ENCODE measurements at places on chromosomes 2 and 18. TPM values are rescaled to one million over a fixed set of nuclear protein-coding genes. Genes with fewer than 3 reads are reported as not detected.

DNA sequence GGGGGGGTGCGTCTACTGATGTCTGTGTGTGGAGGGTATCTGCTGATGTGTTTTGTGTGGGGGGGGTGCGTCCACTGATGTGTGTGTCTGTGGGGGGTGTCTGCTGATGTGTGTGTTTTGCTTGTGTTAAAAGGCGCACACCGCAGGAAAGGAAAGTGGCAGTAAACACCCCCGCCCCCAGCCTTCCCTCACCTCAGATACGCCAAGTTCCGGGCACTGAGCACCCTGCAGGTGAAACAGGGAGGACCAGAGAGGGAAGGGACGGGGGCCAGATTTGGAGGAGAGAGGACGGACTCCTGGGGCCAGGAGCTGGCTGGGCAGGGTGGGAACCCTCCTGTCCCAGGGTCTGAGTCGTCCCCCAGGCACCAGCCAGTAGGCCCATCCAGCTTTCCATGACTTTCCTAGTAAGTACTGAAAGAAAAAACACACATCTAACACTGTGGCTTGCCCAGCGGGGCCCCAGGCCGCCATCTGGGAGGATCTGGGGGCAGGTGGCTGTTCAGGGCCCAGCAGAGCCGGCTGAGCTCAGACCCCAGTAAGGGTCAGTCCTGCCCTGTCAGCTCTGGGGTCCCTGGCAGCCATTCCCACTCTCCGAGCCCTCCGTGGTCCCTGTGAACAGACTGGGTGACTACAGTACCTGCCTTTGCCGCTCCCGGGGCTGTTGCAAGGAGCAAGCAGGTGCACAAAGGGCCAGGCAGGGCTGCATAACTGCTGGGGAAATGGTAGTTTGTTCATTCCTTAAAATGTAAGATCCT lies 126.9 kb downstream of the NFATC1 start:
- peaks cover 5% of the 10 kb centered on the region for H3K27me3 ChIP-seq
- H3K36me3 ChIP-seq, result no peaks in the 10 kb centered on the region
- peaks cover 19% of the 10 kb centered on the region for H3K4me1 ChIP-seq
- DNase-seq, result no peak
- peak overlapping the region; percentile 30 for H3K27ac ChIP-seq
- no peak overlapping the region for H3K4me3 ChIP-seq

- no peak for DNase-seq
- H3K4me1 ChIP-seq, result peaks cover 13% of the 10 kb centered on the region
- no peak overlapping the region for H3K4me3 ChIP-seq
- H3K36me3 ChIP-seq, result peaks cover 4% of the 10 kb centered on the region
- H3K27me3 ChIP-seq, result peaks cover 15% of the 10 kb centered on the region
These were observed 149.0 kb upstream of the SH3BP4 start for GRCh38 chr2:234802845-234803171.

- peaks cover 28% of the 10 kb centered on the region for H3K4me1 ChIP-seq
- peak overlapping the region; percentile 93 for H3K4me3 ChIP-seq
- H3K27ac ChIP-seq, result peak overlapping the region; percentile 99
These were observed 729 bp upstream of the SELENOI start for GRCh38 chr2:26345283-26345544.

DNA sequence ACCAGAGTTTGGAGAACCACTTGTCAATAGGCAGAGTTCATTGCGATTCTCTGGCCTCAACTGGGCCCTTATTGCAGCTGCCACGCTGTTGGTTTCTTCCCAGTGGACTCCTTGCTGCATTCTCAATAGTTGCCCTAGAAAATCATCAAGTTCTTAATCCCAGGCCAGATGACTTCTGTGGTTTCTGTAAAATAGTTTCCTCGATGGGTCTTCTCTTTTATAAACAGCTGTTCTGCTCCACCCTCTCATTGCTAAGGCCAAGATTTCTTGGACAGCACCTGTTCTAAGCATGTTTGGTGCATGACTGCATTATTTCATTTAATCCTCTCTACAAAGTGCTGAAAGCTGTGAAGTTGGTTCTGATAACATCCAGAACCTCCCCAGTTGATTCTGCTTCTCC lies 131.0 kb downstream of the BCL2L11 start:
- no peak for DNase-seq
- peaks cover 13% of the 10 kb centered on the region for H3K4me1 ChIP-seq

GRCh38 chr2:99772591-99773331 lies 282.9 kb upstream of the REV1 start:
- peaks cover 9% of the 10 kb centered on the region for H3K36me3 ChIP-seq
- peak overlapping the region; percentile 48 for H3K27ac ChIP-seq
- H3K27me3 ChIP-seq, result no peaks in the 10 kb centered on the region
- DNase-seq, result no peak
- no peak overlapping the region for H3K4me3 ChIP-seq

GRCh38 chr2:45583977-45584376 lies 27.1 kb downstream of the SRBD1 start:
- peaks cover 6% of the 10 kb centered on the region for H3K36me3 ChIP-seq
- H3K4me3 ChIP-seq, result no peak overlapping the region
- H3K27ac ChIP-seq, result no peak overlapping the region
- H3K4me1 ChIP-seq, result peaks cover 4% of the 10 kb centered on the region
- no peaks in the 10 kb centered on the region for H3K27me3 ChIP-seq

KCNG2 gene
- not detected for total RNA-seq

HDLBP gene
- 479 TPM for total RNA-seq

FRZB gene
- 13.0 TPM for total RNA-seq

All from mesothelial cell of epicardium (in vitro differentiated cells).